ENCODE measurements at places on chromosomes 3 and 15.

- no peak for DNase-seq
Observed at GRCh38 chr3:63774781-63775180, 44.3 kb upstream of the C3orf49 start.

GRCh38 chr3:61422945-61423673 lies 138.3 kb upstream of the PTPRG start:
- no peak for DNase-seq

DNA sequence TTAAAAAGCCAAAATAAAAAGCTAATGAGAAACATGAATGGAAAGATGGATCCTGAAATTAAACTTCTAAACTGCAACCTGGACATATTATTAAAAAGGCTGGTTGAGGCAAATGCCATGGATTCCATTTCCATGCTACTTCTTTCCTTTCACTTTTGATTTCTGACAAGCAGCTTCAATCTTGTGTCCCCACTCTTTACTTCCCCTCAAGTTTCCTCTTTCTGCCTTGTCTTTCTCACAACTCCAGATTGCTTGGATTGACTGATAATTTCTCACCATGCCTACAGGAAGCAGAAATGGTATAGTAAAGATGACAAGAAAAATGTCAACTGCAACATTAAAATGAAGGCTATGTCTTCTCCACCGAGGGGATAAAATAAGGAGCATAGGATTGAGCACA lies 1136.7 kb downstream of the TUSC7 start:
- DNase-seq, result no peak

DNA sequence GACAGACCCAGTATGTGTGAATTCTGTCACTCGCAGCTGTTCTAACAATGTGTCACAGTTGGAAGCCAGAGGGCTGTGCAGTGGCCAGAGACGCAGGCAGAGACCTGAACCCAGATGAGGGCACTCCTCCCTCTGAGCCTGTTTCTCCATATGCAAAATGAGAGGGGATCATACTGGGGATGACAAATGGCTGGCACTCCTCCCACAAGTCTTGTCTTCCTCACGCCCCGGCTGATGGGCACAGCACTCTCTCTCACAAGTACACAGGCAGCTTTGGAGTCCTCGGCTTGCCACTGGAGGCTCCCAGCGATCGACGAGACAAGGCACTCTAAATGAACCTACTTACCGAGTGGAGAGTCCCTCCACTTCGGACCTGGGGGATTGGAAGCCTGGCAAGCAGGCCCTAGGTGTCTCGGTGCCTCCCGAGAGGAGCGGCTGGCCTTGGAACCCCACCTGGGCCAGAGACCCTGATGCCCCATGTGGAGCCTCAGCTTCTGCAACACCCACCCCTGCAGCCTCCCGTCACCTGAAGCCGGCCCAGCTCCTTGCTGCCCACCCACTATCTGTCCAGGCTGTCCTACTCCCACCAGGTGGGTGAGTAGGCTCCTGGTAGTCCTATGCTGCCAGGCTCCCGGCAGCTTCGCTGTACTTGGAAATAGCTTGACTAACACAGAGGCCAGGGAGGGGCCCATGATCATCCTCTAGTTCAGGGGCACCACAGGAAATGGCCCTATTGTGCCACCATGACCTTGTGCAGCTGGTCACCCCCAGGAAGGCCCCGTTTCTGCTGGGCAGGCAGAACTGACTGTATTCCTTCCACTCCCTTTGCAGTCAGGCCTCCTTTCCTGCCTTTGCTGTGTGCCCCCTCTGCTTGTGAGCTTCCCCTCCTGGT lies 65.0 kb upstream of the IQSEC1 start:
- no peak for DNase-seq

GRCh38 chr3:171491361-171491760 lies 31.2 kb upstream of the TNIK start:
- DNase-seq, result no peak

- no peak for DNase-seq
Observed at GRCh38 chr3:153619268-153619667, 457.2 kb downstream of the RAP2B start.

GRCh38 chr3:27666708-27667107 lies 55.4 kb downstream of the EOMES start:
- DNase-seq, result no peak

GRCh38 chr3:154060238-154061000 lies 60.8 kb upstream of the ARHGEF26 start:
- no peak for DNase-seq

DNA sequence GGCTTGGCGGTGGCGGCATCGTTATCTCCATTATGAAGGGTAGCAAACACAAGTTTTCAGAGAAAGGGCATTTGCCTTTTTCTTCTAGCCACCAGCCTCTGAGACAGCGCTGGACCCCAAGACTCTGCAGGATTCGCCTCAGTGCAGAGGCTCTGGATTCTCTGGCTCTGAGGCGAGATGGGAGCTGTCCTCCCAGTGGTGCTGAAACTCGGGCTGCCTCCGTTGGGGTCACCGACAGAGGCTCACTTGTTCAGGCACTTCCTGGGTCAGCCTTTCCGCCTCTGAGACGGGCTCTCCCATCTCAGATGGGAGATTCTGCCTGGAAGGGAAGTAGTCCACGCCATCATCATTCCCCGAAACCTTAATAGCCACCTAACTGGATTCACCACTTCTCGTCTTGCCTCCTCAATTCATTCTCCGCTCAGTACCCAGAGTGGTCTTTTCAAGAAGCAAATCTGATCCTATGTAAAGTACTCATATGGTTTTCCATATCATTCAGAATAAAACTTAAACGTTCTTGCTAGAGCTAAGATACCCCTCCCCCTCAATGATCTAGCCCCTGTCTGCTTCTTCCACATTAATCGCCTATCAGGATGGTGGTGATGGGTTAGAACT lies 76.9 kb downstream of the RHCG start:
- DNase-seq, result no peak

DNA sequence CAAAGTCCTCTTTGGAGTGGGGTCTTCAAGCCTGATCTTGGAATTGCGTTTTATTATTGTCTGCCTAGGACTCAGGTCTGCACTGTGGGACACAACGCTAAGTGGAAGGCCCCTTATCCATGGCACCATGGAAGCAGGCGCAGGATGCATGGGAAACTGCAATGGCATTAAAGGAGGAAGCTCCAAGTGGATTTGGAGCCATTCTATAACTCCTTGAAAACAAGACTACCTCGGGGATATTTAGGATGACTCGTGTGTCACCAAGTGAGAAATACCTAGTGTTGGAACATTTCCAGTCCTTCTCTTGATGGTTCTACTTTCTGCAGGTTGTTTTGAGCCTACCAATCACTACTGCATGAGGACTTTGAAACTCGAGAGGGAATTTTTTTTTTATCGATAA lies 126.6 kb upstream of the ZBED2 start:
- no peak for DNase-seq

GRCh38 chr3:156885761-156886160 lies 59.6 kb downstream of the LEKR1 start:
- no peak for DNase-seq

- DNase-seq, result no peak
Observed at GRCh38 chr3:187983484-187984124, 170.4 kb upstream of the LPP start.

DNA sequence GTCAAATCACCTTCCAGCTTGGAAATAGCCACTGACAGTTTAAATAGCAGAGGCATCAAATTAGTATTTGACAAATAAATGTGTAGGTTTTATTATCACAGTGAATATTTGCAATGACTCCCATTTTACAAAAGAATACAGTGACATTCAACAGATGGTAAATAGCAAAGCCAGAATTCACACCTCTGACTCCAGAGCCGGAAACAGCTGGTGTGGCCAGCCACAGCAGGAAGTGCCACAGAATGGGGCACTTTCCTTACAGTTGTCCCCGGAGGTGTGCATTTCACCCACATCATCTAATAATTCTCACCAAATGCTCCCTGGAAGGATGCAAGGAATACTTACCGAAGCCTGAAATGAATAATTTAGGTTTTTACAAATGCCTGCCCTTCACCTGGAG lies 295.7 kb upstream of the WNT5A start:
- no peak for DNase-seq

GRCh38 chr3:143295201-143296080 lies 175.9 kb downstream of the CHST2 start:
- DNase-seq, result no peak

- DNase-seq, result no peak
Observed at GRCh38 chr15:77819851-77820728, 187.4 kb upstream of the LINGO1 start.

- no peak for DNase-seq
Observed at GRCh38 chr3:180646187-180646790, 33.0 kb downstream of the CCDC39 start.

DNA sequence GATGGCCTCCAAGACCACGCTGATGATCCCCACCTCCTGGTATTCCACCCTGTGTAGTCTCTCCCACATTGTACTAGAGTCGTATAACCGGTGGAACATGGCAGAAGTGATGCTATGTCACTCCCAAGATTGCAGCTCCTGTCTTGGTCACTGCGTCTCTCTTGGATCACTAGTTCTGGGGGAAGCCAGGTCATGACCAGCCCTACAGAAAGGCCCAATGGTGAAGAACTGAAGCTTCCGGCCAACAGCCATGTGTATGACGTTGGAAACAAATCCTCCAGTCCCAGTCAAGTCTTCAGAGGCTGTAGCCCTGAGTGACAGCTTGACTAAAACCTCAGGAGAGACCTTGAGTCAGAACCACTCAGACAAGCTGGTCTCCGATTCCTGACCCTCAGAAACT lies 61.9 kb upstream of the FNDC3B start:
- no peak for DNase-seq

GRCh38 chr3:73484656-73485248 lies 140.0 kb downstream of the PDZRN3 start:
- no peak for DNase-seq

- no peak for DNase-seq
Observed at GRCh38 chr15:70853318-70853972, 512 bp downstream of the LARP6 start.

DNA sequence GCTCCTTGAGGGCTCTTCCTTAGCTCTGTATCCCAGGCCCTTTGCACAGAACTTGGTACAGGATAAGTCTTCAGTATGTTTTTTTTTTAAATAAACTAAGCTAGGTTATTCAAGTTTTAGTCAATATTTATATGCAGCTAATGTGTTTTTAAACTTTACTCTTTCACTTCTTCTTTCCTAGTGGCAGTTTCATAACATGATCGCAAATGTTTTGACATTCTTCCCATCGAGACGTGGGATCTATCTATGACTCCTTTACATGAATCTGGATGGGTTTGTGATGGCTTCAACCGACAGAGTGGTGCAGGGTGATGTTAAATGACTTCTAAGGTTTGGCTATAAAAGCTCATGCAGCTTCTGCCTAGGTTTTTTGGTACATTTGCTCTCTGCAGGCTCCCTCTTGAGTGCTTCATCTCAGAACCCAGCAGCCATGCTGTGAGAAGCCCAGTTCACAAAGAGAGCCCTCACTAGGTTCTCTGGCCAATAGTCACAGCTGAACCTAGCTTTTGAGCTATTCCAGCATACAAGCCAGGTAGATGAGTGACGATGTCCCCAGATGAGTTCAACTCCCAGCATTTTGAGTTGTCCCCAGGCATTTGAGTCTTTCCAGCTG lies 13.5 kb upstream of the MECOM start:
- no peak for DNase-seq

- DNase-seq, result no peak
Observed at GRCh38 chr15:68598171-68599152, 19.7 kb downstream of the CORO2B start.

- no peak for DNase-seq
Observed at GRCh38 chr3:109178708-109179107, 42.2 kb downstream of the C3orf85 start.

- DNase-seq, result no peak
Observed at GRCh38 chr15:73629798-73630429, 3.3 kb downstream of the NPTN start.

GRCh38 chr3:154515921-154516320 lies 85.9 kb upstream of the GPR149 start:
- DNase-seq, result no peak

DNA sequence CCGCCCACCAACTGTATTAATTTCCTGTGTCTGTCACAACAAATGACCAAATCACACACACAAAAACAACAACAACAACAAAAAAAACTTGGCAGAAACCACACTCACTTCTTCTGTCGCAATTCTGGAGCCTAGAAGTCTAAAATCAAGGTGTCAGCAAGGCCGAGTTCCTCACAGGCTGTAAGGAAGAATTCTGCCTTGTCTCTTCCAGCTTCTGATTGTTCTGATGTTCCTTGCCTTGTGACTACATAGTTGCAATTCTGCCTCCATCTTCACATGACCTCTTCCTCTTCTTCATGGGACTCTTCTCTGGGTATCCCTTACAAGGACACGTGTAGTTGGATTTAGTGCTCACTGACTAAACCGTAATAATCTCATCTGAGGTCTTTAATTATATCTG lies 61.4 kb downstream of the IL12A start:
- no peak for DNase-seq

DNA sequence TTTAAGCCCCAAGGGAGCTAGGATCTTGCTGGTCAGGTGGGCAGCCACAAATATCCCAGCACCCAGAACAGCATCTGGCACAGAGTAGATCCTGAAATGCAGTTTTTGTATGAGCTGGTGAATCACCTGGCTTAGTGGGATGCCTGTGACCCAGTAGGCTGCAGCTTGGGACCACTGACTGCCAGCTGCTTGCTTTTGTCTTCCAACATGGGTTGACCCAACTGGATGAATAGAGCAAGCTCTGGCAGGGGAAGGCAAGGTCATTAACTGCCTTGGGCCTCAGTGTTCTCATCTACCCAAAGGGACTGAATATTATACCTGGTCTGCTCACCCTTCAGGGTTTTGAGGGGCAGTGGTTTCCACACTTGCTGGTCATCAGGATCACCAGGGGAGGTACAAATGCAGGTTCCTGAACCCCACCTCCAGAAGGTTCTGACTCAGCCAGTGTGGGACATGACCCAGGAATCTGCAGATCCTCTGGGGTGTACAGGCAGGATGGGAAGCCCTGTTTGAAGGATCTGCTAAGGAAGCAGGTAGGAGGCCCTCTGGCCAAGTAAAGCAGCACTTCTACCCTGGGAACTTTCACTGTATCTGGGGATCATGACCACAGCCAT lies 55.4 kb downstream of the ITGA11 start:
- no peak for DNase-seq

DNA sequence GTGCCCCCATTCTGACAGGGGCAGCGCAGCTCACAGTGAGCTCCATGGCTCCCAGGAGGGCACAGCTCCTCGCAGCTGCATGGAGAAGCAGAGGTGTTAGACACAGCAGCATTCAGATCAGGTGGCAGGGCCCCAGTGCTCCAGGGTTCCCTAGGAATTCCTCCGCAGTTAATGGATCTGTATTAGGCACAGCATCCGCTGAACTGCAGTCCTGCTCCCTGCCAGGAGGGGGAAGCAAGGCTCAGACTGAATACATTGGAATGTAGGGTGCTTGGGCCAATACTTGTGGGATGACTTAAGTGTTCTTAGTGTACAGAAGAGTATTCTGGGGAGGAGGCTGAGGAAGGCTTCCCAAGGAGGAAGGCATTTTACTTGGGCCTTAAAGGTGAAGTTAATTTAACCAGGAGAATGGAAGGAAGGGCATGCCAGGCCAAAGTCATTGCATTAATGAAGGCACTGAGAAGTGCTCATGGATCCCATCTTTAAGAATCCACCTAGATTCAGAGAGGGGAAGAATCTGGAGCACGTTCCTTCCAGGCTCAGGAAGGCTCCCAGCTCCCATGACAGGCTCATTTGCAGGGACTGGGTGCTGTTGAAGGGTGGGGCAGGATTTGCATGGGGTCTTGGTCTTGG lies 111.6 kb downstream of the RAB11A start:
- DNase-seq, result no peak

- no peak for DNase-seq
Observed at GRCh38 chr3:94015025-94015424, 13.4 kb downstream of the STX19 start.

GRCh38 chr3:49119439-49119838 lies 1.2 kb downstream of the USP19 start:
- DNase-seq, result no peak

GRCh38 chr3:45765266-45765851 lies 31.0 kb downstream of the SLC6A20 start:
- no peak for DNase-seq

All from stimulated activated CD4-positive, alpha-beta T cell treated with anti-CD3 and anti-CD28 coated beads, TNF-alpha, amount 100 ng/mL, for 4 hours (primary cell).